ENCODE measurements at places on chromosomes 2 and 18. TPM values are rescaled to one million over a fixed set of nuclear protein-coding genes. Genes with fewer than 3 reads are reported as not detected.

The CFAP210 gene
- 0.68 TPM for total RNA-seq

The CUL3 gene
- 76.5 TPM for total RNA-seq

The NT5DC4 gene
- 1.1 TPM for total RNA-seq

The POTEJ gene
- total RNA-seq, result not detected

The INHBB gene
- total RNA-seq, result 0.67 TPM

The TEKT4 gene
- not detected for total RNA-seq

The FSHR gene
- not detected for total RNA-seq

The SCN2A gene
- 0.58 TPM for total RNA-seq

The PLCD4 gene
- 0.89 TPM for total RNA-seq

The CXCR2 gene
- total RNA-seq, result 22.0 TPM

The CPS1 gene
- 7.8 TPM for total RNA-seq

The ANKRD30B gene
- total RNA-seq, result not detected

Measured in left lung (tissue), 14 donors.